ENCODE measurements at places on chromosomes 5 and 9. TPM values are rescaled to one million over a fixed set of nuclear protein-coding genes. Genes with fewer than 3 reads are reported as not detected.

SARDH gene
- total RNA-seq = 23.8 TPM

NHP2 gene
- 63.3 TPM for total RNA-seq

GABRG2 gene
- not detected for total RNA-seq

RNF180 gene
- total RNA-seq = not detected

CBY3 gene
- total RNA-seq = not detected

ADAMTS12 gene
- not detected for total RNA-seq

CDH6 gene
- total RNA-seq = not detected

CCDC192 gene
- total RNA-seq = not detected

N4BP3 gene
- total RNA-seq = 5.1 TPM

GRCh38 chr9:111108946-111109345 is 70.7 kb upstream of the LPAR1 start:
- no peak for DNase-seq

DNA sequence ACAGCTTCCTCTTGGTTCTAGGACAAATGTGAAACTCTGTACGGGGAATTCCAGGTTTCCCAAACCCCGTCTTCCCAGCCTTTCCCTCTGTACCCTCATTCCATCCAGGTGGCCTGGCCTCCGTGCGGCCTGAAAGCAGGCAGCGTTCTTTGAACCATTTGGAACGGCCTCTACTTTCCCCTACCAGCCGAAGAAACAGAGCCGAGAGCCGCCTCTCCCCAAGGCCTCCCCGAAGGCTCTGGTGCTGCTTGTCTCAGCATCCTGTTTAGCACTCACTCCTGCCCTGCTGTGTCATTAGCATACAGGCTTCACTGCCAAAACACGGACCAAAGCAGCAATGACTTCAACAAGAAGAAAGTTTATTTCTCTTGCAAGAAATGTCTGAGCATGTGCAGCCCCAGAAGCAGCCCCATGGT is 137.7 kb downstream of the HSD17B3 start:
- DNase-seq = no peak

DNA sequence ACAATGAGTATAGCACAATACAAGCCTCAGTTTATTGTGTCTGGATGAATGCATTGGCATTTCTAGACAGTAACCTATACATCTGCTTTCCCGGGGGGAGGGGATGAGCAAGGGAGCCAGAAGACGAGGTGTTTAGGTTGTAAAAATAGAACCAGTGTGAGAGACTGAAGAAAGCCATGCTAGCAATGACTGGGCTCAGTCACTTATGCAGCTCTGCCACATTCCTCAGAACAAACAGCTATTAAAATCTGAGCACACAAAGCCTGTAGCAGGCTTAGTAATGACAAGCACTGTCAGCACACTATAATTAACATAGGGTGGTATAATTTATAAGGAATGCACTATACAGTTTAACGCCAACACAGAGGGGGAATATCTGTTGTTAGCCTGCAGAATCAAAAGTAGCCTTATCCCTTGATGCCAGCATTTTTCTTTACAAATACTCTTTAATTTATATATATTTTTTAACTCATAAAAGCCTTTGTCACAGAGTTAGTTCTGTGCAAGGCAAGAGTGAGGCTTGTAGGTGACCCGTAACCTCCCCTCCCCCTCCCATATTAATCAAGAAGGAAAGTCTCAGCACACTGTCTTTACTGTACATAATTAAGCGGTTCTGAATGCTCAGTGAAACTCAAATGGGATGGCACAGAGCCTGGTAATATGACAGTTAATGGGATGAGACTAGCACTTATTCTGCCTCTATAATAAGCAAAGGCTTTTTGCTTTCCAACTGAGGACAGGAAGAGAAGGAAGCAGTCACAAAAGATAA is 295.4 kb downstream of the CSNK1G3 start:
- DNase-seq = no peak

- DNase-seq = no peak
Measured at GRCh38 chr5:90558344-90559192, at the start of gene ADGRV1. Gene ADGRV1 (plus strand): TSS chr5:90558797. CDS start chr5:90558896, 99 bp downstream.

GRCh38 chr5:150073677-150074076 is 12.7 kb downstream of the CSF1R start:
- no peak for DNase-seq

DNA sequence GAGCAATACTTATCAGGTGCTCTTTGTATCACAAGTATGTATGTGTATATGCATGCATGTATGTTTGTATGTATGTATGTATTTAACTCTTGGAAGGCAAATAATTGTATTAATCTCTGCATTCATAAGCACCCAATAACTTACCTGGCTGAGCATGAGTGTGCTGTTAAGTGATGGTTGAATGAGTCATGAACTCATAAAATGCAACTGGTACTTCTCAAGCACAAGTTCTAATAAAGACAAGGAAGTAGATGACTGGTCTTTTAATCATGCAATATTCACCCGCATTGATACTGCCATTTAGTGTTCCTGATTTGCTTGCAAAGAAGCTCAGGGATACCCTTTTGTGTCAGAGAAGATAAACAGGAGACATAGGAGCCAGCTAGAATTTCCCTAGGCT is 204.9 kb upstream of the TRPM3 start:
- DNase-seq = no peak

DNA sequence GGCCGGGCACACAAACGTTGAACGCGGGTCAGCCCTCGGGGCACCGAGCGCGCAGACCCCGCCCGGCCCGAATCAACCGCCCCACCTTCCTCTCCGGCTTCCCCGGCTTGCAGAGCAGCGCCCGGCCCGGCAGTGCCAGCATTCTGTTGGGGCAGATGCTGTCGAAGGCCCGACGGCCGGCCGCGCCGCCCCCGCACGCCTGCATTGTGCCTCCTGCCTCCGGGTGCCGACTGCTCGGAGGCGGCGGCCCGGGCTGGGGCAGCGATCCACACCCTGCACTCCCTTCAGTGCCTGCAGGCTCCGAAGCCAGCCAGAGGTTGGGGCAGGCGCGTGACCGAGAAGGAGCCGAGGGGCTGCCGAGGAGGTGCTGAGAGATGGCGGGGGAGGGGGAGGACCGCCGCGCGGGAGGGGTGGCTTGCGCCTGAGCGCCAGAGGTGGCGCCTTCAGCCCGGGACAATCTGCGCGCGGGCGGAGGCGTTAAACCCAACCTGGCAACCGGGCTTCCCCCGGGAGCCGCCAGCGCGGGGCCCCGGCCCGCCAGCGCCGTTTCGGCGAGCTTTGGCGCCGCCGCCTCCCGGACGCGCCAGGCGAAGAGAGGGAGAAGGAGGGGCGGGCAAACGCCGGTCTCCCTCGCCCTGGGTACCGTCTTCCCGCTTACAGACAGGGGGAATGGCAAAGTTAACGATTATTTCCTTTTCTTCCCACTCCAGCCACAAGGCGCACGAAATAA is at the start of gene MCIDAS:
Gene MCIDAS, minus strand, starts transcription at position 382 of the 730 bp plus-strand sequence. Its CDS starts 177 bp downstream, at position 205.
- no peak for DNase-seq

DNA sequence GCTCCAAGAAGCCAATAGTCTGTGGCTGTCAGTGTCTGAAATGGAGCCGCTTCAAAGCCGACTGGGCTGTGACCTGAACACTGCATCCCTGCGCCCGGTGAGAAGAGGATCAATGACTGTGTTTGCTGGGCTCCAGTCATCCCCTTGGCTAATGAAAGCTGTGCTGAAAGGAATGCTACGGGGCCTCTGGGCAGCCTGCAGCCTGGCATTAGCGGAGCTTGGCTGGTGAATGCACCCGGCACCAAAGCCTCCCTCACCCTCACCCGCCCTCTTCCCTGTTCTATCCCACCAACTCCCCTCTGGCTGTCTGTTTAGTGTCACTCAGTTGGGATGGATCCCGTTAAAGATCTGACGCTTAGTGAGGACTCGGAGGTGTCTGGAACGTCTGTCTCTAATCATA is 355.3 kb downstream of the BNC2 start:
- no peak for DNase-seq

DNA sequence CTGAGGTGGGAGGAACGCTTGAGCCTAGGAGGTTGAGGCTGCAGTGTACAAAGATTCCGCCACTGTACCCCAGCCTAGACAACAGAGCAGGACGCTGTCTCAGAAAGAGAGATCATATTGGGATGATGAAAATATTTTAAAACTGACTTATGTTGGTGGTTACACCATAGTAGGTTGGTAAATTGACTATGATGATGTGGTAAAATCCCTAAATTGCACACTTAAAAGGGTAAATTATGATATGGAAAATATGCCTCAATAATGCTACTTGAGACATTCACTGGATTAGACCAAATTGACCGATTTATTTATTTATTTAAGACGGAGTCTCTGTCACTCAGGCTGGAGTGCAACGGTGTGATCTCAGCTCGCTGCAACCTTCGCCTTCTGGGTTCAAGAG is 21.9 kb upstream of the TOR1B start:
- DNase-seq = no peak

- DNase-seq = no peak
Measured at GRCh38 chr9:124754289-124754688, 16.8 kb downstream of the NR6A1 start.
